ENCODE measurements at places on chromosomes 16 and 17.
A peak's percentile ranks its signal among the peaks of the same experiment; 100 is the strongest.

DNA sequence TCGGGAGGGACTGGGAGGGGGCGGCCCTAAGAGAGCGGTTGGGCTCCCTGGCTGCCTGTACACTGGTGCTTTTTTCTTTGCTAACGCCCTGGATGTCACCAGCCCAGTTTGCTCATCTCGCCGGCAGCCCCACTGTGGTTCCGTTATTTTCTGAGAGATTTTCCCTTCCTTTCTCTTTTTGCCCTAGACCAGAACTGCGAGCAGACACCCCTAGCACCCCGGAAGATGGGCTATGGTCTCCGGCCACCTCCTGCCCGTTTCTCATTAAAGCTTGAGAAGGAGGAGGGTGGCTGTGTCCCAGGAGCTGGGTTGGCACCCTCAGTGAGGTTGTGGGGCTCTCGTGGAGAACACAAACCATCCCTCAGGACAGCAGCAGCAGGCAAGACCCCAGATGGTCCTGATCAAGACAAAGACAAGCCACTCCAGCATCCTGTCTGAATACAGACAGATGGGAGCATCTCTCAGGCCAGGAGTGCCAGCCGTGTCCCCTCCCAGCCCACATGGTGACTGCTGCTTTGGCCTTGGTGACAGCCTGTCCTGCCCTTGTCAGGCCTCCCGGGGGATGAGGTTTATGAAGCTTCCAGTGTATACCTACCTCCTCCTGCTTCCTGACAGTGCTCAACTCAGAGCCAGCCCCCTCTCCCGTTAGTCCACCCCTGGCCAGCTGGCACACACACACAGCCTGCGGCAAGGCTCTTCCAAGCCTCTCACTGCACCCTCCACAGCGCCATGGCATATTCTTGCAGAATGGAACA is 77.2 kb downstream of the KCNJ12 start:
- no peak for DNase-seq

GRCh38 chr17:31527606-31528005 is 136.1 kb downstream of the RAB11FIP4 start:
- no peak for DNase-seq

- DNase-seq: no peak
These were observed 273.4 kb downstream of the CEP112 start for GRCh38 chr17:65918500-65918899.

DNA sequence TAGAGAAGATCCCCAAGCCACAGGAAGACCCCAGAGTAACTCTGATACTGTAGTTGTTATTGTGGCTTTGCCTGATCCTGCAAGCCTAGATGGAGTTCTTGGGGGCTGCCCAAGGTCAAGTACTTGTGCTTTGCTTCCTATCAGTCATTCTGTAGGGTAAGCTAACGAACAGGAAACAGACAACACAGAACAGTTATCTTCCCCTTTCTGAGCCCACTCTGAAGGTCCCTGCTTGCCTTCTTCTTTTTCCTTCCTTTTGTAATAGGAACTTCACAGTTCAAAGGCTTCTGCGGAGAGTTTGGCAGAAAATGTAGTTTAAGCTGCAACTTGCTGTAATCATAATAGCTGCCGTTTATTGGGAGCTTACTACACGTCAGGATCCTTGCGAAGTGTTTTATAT is 494.1 kb upstream of the ERCC4 start:
- DNase-seq: no peak

GRCh38 chr17:43701318-43701743 is 39.6 kb upstream of the MEOX1 start:
- peak; percentile 35 for DNase-seq

GRCh38 chr16:75074920-75075687 is 41.5 kb downstream of the LDHD start:
- DNase-seq: peak; percentile 52

DNA sequence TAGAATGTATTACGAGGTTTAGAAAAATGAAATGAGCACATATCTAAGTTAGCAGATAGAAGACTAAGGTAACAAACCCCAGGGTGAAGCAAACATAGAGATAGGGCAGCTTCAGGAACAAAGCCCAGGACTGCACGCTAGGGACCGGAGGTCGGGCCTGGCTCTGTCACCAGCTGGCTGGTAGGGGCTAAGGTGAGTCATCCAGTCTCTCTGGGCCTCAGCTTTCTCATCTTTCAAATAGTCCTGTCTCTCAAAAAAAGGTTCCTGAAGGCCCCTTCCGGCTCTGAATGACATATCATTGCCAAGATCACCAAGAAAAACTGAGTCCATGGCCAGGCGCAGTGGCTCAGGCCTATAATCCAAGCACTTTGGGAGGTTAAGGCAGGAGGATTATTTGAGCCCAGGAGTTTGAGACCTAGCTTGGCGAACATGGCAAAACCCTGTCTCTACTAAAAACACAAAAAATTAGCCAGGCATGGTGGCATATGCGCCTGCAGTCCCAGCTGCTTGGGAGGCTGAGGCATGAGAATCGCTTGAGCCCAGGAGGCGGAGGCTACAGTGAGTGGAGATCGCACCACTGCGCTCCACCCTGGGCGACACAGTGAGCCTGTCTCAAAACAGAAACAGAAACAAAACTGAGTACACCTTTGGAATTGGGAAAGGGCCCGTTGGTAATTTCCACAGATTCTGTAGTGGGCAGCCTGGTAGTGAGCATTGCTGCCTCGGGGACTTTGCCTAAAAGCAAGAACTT is 26.0 kb downstream of the PKD1L3 start:
- DNase-seq: no peak

All from stimulated activated CD8-positive, alpha-beta memory T cell treated with anti-CD3 and anti-CD28 coated beads, Interleukin-2, amount 100 ng/mL, for 1 hour (primary cell).